ENCODE measurements at places on chromosomes 7 and 10.

GRCh38 chr7:91420606-91421005 lies 156.4 kb downstream of the FZD1 start:
- DNase-seq = no peak

DNA sequence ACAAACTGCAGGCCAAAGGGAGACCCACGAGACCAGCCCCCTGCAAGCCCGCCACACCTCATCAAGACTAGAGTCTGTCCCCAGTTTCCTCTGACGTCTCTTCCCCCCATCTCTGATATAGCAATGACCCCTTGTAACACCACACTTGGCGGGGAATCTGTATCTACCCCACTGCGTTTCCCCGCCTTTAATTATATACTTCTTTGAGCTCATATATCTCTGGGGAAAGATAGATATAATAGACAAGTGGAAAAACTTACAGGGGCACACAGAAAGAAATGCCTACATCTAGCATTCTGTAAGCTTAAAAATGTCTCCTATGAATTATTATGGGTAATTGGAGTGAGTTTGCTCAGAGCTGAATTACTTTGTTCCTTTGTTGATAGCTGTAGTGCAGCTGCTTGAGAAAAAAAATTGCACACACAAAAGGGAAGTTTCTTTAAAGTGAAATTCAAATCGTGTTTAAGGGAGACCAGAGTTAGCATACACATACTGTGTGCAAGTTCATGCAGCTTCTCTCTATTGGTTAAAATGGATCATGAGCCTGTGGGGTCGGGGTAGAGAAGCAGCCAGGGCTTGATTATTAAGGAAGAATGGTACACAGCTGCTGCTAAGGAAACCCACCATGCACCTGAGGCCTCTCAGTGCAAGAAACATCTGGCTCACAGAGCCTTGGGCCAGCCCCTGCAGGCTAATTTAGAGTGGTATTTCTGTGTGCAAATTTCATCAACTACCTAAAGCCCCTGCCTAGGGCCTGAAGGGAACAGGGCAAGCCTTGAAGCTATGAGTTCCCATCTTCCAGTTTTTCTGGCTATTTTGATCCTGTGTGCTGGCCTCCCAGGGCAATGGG lies 32.5 kb downstream of the CDCA7L start:
- no peak for DNase-seq

DNA sequence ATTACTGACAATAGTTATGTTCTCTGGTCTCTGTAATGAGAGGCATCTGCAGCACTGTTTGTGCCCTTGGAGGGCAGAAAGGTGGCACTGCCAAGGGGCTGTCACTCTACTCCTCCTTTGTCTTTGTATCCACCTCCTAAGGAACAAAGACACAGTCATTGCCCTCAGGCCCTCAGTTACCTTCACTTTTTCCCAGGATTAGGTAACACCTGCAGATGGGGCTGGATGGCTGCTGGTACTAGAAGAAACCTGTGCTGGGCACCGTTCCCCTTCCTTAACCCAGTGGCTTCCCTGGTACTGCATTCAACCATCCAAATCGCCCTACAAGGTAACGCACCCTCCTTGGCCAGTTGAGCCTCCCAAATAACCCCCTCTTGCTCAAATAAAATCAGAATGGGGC lies 246.9 kb upstream of the NEBL start:
- no peak for DNase-seq

- DNase-seq = no peak
Measured at GRCh38 chr10:129875993-129876726, 87.9 kb downstream of the EBF3 start.

DNA sequence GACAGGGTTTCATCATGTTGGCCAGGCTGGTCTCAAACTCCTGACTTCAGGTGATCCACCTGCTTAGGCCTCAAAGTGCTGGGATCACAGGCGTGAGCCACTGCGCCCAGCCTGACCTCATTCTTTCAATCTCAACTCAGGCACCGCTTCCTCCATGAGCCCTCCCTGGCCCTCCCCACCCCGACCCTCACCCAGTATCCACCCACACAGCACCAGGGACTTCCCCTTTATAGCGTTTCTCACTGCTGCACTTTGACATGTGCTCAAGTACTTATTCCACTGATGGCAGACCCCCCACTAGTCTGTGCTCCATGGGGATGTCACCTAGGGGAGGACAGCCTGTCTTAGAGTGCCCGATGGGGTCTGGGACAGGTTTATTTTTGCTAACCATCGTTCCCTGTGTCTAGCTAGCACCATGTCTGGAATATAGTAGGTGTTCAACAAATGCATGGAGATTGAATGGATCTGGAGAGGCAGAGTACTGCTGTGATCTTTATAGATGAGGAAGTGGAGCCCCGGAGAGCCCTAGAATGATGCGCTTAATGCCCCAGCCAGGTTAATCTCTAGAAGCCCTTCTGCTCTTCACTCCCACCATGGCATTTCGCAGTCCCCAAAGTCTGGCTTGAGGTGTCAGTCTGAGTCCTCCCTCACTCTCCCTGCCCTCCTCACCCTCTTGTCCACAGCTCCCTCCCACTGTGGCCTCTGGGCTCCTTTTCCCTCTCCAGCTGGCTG lies 258.8 kb downstream of the RPS24 start:
- DNase-seq = no peak

GRCh38 chr10:33799281-33799943 lies 464.9 kb upstream of the NRP1 start:
- no peak for DNase-seq

DNA sequence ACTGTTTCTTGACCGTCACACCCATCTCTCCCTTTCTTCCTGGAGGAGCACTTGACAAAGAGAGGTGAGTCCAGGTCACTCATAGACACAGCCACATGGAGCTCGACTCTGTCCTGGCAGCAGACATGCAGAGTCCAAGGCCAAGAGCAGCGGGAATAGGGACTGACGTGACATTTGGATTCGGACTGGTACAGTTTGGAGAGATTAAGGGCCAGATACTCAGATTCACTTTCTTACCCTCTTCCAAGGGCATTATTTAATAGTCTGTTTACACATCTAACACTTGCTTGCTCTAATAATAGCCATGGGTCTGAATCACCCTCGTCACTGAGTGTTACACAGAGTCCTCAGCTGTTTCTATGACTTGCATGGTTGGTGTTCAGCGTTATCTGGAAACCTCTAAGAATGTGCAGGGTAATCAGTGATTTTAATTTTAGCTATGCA lies 39.2 kb upstream of the OTUD1 start:
- DNase-seq = no peak

GRCh38 chr10:88256013-88256680 lies 327.0 kb downstream of the RNLS start:
- DNase-seq = peak; percentile 7

- DNase-seq = no peak
Measured at GRCh38 chr7:118870187-118870586, 645.7 kb downstream of the ANKRD7 start.

- DNase-seq = no peak
Measured at GRCh38 chr7:106891548-106892410, 26.7 kb downstream of the PIK3CG start.

- DNase-seq = no peak
Measured at GRCh38 chr7:1709900-1710299, 39.8 kb downstream of the ELFN1 start.

DNA sequence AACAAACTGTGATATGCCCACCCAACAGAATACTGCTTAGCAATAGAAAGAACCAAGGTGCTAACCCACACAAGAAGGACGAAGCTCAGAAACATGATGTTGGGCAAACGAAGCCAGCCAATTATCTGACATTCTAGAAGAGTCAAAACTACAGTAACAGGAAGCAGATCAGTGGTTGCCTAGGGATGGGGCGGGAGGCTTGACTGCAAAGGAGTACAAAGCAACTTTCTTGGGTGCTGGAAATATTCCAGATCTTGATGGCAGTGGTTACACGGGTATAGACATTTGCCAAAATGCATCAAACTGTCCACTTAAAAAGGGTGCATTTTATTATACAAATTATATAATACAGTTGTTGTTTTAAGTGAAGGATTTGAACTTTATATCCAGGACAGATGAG lies 41.1 kb upstream of the RET start:
- no peak for DNase-seq

DNA sequence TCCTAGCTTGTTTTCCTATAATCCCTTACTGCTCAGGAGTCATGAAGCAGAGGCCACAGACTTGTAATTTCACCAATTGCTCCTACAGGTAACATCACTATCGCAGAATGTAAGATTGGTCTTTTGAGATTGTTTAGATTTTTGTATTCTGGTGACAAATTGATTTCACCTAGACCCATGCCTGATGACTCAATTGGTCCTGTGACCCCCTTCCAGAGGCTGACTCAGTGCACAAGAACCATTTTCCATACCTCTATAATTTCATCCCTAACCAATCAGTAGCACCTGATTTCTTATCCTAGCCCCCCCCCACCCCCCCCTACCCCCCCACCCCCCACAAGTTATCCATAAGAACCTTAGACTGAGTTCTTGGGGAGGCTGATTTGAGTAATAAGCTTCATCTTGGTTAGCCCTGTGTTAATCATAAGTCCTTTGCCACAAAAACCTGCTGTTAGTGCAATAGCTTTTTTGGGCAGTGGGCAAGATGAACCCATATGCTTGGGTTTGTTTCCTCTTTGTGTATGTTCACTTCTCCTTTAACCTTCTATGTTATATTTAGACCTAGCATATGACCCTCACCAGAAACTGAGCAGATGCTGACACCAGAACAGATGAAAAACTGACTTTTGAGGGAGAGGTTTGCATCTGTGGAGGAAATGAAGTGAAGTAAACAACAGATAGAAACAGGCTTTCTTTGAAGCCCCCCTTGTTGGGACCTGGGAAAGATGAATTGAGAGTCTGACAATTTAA lies 187.1 kb downstream of the KIF20B start:
- no peak for DNase-seq

DNA sequence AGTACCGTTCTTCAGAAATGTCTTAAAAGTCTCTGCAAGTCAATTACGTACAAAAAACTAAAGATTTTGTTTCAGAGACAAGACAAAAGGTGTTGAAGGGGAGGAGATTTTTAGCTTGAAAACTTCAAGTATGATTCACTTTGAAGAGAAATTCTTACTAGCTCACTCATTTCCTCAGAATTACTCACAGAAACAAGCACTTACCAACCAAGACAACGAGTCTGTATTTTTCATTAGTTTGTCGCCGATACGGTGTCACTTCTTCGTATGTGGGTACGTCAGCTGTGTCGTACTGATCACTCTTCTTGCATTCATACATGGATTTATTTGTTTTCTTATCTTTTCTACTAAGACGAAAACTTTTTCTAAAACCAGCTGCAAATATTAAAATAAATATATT lies 90.6 kb upstream of the ODAD2 start:
- no peak for DNase-seq

DNA sequence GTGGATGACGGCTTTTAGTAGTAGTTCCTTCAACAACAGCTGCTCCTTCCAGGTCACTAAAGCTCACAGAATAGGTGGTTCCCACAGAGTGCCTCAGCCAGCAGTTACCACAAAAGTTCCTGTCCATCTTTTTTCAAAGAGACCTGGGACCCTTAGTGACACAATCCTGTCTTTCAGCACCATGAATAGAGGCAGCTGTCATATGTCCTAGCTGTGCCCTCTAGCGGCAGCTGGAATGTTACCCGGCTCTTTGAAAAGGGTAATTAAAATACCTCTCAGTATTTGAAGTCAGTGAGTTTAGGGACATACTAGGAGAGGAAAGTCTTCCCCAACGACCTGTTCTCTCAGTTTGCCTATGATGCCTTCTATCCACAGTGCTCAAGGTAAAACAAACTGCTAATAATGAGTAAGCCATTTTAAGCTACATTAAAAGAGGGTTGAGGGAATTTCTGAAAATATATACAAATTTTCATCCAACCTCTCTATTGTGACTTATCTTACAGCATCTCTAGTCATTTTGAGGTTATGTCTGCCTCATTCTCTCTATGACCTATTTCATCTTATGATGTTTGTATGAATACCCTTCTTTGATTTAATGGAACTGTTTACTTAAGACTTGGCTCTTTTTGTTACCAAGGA lies 290.8 kb downstream of the NXPH1 start:
- DNase-seq = peak; percentile 12

- no peak for DNase-seq
Measured at GRCh38 chr7:42070068-42070467, 166.9 kb downstream of the GLI3 start.

DNA sequence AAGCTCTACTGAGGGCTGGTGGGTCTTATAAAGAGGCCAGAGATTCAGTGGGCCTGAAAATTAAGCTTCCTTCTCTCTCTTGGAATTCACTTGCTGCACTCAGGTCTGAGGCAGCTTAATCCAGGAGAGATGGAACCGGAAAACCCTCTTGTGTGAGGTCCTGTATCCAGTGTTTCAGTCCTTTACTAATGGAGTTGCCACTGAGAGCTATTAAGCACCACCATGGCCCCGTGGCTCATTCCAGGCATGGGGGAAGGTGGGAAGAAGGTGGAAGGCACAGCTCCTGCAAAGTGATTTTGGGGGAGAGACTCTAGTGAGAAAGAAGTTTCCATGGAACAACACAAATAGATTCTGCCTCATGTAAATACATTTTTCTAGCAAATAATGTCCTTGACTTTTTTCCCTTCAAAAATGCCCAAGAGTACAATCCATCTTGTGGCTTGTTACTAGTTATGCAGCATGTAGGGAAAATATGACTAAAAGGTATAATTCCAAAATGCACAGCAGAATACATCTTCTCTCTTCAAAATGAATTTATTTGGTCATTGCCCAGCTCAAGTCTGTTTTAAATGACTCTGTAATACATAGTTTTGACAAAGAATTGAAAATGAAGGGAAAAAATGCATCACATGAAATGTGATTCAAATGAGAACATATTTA lies 46.7 kb upstream of the FOXI2 start:
- no peak for DNase-seq

DNA sequence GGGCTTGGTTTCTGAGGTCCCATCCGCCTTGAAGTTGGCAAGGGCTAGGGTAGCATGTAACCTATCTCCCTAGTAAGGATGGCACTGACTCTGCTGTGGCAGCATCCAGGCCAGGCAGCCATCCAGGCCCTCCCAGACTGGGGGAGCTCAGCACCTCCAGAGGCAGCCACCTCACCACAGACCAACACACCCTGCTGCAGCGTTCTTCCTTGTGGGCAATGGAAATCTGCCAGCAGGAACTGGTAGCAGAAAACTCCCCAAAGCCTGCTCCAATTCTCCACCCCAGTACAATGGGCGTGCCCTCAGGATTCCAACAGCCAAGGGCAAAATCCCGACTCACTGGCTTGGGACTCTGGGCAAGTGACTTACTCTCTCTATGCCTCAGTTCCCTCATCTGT lies 27.5 kb downstream of the DLG5 start:
- peak; percentile 61 for DNase-seq

- no peak for DNase-seq
Measured at GRCh38 chr10:88194041-88194887, 330.8 kb downstream of the PTEN start.

- DNase-seq = no peak
Measured at GRCh38 chr10:125263551-125263950, 103.2 kb upstream of the CTBP2 start.

DNA sequence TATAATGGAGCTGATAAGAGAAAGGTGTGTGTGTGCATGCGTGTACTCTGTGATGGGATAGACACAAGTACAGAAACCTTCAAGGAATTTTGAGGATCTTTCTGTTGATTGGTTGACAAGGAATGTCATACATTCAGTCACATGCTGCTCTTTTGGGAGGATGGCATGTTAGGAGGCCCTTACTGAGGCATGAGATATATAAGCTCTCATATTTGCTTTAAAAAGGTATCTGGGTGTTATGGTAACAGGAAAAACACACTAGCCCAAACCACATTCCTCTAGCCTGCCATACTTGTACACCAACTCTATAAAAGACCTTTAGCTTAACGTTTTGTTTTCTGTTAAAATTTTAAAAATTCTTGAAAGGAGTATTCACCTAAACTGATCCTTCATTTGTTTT lies 72.5 kb upstream of the EGFR start:
- no peak for DNase-seq

- no peak for DNase-seq
Measured at GRCh38 chr7:125602441-125602840, 672.8 kb upstream of the POT1 start.

All from thyroid gland (tissue), 4 donors.